Effector CD8-positive, alpha-beta T cell (primary cell): ENCODE measurements at places on chromosomes 3 and 15.

- DNase-seq = no peak
These were observed 264.2 kb upstream of the ROPN1 start for GRCh38 chr3:124256156-124256555.

GRCh38 chr15:79977431-79978054 is 6.5 kb upstream of the BCL2A1 start:
- DNase-seq = no peak

- no peak for DNase-seq
These were observed 390.2 kb downstream of the NR2F2 start for GRCh38 chr15:96720656-96721055.

DNA sequence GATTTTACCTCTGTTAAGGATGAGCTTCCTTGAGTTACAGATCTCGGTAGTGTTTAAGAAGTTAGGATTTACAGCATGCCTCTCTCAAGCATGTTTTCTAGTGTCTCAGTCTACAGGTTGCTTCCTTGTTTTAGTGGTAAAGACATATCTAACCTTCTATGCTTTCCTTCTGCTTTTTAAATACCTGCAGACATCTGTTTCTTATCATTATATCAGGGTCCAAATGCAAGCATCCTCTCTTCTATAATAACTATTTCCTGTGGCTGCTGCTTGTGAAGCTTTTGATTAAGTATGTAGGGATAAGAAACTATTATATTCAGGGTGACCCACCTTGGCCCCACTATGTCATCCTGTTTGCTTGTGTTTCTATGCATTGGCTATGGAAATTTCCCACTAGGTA is 112.2 kb upstream of the LRRFIP2 start:
- DNase-seq = no peak

DNA sequence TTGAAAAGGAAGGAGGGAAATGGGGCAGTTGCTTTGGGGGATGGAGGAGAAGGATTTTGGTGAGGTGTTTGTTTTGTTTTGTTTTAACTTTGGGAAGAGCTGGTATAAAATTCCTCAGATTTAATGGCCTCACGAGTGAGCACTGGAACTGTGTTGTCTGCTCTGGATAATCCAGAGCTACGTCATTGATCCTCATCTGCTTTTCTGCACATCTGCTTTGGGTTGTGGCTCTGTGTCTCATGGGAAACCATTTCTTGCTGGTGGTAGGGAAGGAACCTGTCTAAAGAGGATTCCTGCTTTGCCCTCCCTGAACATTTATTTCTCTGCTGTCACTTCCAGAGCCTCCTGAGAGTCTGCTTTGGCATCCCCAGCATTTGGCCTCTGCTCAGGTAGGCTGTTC is 3.1 kb downstream of the SNRK start:
- DNase-seq = no peak

GRCh38 chr15:62454567-62455172 is 289.6 kb upstream of the C2CD4B start:
- DNase-seq = no peak

DNA sequence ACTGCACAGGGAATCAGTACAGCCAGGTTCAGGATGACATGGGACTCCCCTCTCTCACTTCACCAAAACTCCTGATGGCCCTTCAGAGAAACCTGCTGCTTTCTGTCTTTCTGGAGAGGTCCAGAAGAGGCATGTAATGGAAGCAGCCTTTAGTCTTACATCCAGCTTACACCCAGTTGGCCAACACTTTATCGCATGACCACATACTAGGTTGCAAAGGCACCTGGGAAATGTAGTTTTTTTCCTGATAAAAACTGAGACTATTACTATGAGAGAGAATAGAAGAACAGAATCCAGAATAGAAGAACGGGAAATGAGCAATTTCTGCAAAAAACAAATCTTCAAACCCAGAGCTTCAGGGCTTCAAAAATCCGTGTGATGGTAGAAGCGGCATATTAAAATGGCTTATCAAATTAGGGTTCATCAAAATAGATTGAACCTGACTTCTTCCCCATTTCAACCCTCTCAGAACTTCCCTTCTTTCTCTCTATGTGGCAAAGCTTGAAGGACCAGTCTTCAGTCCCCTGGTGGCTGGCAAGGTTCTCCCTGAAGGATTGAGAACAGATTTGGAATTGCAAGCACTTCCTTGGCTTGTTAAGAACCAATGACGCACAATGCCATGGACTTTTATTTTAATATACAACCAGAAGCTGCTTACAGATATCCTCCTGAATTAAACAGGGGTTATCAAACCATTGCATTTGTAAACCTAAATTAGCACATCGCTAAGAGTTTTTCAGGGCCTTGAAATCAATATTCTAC is 34.4 kb downstream of the CORO2B start:
- DNase-seq = no peak

- no peak for DNase-seq
These were observed 27.6 kb upstream of the P2RY13 start for GRCh38 chr3:151356794-151357462.

- DNase-seq = no peak
These were observed 111.2 kb upstream of the RPL32 start for GRCh38 chr3:12952343-12953200.
